ENCODE measurements at places on chromosomes 3 and 15.

DNA sequence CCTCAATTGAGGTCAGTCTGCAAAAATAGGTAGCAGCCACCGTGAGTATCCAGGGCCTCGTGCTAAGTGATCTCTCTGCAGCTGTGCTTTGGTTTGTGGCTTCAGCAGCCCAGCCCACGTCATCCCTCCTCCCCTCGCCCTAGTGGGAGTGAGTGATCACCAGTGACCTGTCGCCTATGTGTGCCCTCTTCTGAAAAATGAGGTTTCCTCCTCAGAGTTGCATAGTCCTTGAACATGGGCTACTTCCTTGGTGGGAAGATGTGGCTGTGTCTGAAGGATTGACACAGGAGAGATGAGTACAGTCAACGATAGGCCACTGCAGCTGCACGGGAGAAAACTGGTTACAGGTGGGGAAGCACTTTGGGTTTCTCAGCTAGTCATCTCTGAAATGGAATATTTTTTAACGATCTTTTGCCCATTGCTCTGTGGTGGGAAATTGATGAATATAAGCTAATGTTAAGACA lies 144.8 kb upstream of the BHLHE40 start:
- no peaks in the 10 kb centered on the region for H3K4me1 ChIP-seq
- no peaks in the 10 kb centered on the region for H3K27me3 ChIP-seq
- no peaks in the 10 kb centered on the region for H3K36me3 ChIP-seq
- H3K4me3 ChIP-seq: no peak overlapping the region

GRCh38 chr3:102904629-102905028 lies 469.8 kb downstream of the ZPLD1 start:
- no peaks in the 10 kb centered on the region for H3K4me1 ChIP-seq
- H3K27ac ChIP-seq: no peak overlapping the region
- no peaks in the 10 kb centered on the region for H3K36me3 ChIP-seq
- DNase-seq: no peak

- DNase-seq: no peak
- no peaks in the 10 kb centered on the region for H3K36me3 ChIP-seq
- H3K27ac ChIP-seq: no peak overlapping the region
- H3K4me1 ChIP-seq: peaks cover 21% of the 10 kb centered on the region
Observed at GRCh38 chr15:40787344-40787841, 17.6 kb downstream of the C15orf62 start.

- H3K36me3 ChIP-seq: no peaks in the 10 kb centered on the region
- no peak overlapping the region for H3K27ac ChIP-seq
Observed at GRCh38 chr3:103218146-103218545, 783.3 kb downstream of the ZPLD1 start.

- no peak overlapping the region for H3K4me3 ChIP-seq
- DNase-seq: no peak
- no peaks in the 10 kb centered on the region for H3K36me3 ChIP-seq
Observed at GRCh38 chr3:160796813-160797164, 40.8 kb downstream of the PPM1L start.

DNA sequence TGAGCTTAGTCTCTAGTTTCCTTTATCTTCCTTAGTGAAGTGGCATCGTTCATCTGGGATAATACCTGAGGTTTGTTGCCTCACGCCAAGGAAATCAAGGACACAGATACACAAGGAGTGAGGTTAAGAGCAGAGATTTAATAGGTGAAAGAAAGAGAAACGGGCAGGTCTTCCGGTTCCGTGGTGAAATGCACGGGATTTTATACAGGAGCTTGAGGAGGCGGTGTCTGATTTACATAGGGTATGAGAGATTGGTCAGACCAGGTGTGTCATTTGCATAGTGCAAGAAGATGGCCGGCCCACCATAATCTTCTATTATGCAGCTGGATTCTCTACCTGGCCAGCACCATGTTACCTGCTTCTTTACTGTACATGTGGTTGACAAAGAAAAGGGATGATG lies 17.2 kb downstream of the ARRDC4 start:
- no peaks in the 10 kb centered on the region for H3K36me3 ChIP-seq
- H3K27me3 ChIP-seq: no peaks in the 10 kb centered on the region
- H3K27ac ChIP-seq: no peak overlapping the region
- H3K4me1 ChIP-seq: no peaks in the 10 kb centered on the region
- no peak for DNase-seq

- H3K4me1 ChIP-seq: no peaks in the 10 kb centered on the region
- no peak for DNase-seq
- no peak overlapping the region for H3K27ac ChIP-seq
- H3K36me3 ChIP-seq: peaks cover 22% of the 10 kb centered on the region
Observed at GRCh38 chr3:183782576-183783276, 42.7 kb downstream of the MAP6D1 start.

DNA sequence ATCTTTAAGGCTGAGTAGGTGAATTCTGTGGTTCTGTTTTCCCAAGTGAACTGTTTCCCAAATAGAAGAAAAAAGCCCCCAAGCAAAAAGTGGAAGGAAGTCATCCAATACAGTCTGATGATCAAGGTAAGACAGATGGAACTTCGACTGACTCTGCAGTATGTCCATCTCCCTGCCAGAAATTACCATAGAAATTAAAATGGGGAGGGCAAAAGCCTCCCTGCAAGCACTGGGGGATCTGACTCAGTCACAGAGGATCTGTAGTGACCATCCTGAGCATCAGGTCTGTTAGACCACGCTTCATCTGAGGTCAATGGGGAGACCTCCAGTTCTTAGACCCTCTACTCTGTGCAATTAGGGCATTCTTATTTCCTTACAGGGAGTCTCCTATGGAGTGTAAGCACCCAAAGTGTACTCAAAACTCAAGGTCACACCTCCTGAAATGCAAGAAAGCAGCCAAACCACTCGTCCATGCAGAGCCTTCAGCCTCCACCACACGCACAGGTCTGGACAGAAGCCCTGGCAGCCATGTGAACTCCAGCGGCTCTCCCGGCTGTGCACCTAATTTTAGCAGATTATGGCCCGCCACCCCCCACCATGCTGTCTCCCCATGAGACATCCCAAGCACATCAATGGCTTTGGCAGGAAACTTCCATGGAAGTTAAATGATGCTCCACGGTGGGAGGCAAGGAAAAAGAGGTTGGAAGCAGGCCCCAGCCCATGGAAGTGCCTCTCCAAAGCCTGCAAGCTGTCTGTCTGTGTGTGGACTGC lies 348.7 kb downstream of the NTRK3 start:
- H3K4me3 ChIP-seq: no peak overlapping the region
- H3K36me3 ChIP-seq: no peaks in the 10 kb centered on the region
- DNase-seq: no peak
- H3K27ac ChIP-seq: no peak overlapping the region

GRCh38 chr3:124653797-124654469 lies 76.3 kb upstream of the UMPS start:
- H3K4me3 ChIP-seq: no peak overlapping the region
- H3K27ac ChIP-seq: no peak overlapping the region
- no peaks in the 10 kb centered on the region for H3K27me3 ChIP-seq
- H3K36me3 ChIP-seq: no peaks in the 10 kb centered on the region
- peaks cover 11% of the 10 kb centered on the region for H3K4me1 ChIP-seq

- no peaks in the 10 kb centered on the region for H3K36me3 ChIP-seq
- peak; percentile 55 for DNase-seq
- peaks cover 54% of the 10 kb centered on the region for H3K27me3 ChIP-seq
Observed at GRCh38 chr15:90530250-90531051, 728 bp downstream of the CRTC3 start.

Measured in neural progenitor cell (in vitro differentiated cells).